ENCODE measurements at places on chromosomes 12 and 14.

DNA sequence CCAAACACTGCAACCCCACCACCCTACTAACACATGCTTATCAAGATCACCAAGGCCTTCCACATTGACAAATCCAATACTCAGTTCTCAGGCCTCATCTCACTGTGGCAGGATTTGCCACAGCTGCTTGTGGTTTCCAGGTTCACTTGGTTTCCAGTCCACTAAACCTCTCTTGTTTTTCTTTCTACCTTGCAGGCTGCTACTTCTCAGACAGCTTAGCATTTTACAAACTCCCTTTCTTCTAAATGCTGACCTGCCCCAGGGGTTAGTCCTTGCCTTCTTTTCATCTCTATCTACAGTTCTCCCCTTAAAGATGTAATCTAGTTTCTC is 84.1 kb downstream of the BCAT1 start:
- peak; percentile 87 for DNase-seq

DNA sequence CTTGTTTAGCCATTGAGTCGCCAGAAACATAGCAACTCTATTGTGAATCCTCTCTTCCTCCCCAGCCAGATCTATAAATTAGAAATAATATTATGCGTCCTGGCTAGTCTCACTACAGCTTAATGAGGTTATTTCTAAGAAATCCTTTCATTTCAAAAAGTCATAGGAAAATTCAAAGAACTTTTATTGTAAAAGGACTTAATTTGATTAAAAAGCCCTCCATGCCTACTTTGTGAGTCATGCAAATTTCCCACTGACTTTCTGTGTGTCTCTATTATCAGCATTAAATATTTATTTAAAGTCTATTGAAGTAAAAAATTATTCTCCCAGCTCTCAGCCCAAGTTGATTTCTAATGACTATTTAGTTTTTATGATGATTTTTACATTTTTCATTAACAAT is 160.7 kb downstream of the PHLDA1 start:
- DNase-seq: peak; percentile 7

DNA sequence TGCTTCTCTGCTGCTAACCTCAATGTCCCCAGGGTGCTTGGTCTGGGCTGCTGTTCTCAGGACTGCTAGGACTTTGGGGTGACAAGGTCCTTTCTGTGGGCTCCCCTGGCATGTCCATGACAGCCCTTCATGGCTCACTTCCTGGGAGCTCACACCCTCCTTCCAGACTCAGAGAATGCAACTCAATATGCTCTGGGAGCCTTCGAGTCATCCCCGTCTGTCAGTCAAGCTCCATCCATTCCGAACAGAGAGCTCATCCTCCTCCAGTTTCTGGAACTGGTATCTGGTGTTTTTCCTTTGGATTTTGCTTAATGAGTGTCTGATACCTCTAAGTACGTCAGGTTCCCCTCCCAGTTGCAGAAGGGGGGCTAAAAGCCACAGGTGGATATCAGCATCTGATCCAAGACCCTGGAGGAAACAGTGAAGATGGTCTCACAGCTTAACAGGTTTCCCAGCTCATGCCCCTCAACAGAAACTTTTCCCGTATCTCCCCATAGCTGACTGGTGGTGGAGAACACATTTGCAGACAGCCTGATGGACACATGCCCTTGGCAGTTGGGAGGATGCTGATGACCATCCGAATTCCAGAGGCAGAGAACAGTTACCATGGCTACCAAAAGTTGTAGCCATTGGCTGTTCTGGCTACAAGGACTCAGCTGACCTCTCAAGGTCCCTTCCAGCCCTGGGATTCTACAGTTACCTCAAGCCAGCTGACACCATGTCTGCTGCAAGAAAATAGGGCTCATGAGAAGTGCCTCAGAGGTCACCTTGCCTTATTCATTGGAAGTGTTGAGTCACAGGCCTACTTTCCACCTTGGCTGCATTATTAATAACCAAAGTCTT is 9.5 kb upstream of the RAB35 start:
- no peak for DNase-seq

DNA sequence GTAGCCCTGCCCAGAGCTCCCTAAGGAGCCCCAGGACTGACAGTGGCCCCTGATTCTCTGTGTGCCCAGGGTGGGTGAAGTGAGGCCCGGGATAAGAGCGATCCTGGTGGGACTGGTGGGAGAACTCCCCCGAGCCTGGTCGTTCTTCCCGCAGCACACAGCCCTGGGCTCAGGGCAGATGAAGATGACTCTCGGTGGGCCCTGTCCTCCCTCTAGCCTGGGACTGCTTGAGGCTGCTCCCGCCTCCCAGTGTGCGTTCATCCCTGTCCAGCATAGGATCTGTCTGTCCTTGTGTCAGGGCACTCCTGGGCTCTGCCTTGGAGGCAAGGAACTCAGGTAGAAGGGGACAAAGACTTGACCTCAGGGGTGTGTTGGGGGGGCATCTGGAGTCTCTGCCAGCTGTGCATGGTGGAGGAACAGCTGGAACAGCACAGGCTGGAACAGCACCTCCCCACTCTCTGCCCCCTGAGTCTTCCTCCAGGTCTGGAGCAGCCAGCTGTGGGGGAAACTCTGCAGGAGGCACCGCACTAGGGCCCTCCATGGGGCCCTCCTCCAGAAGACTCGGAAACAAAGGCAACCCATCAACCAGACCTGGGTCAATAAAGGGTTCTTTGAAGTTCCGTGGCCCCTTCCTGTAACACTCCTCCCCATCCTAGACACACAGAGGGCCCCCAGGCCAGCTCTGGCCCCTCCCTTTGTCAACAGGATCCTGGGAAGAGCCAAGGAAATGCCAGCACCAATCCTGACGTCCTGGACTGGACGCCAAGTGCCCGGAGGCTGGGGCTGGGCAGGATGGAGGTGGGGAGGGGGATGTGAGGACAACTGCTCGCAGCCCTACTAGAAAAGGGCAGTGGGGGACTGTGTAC is 15.9 kb downstream of the FAIM2 start:
- DNase-seq: no peak

DNA sequence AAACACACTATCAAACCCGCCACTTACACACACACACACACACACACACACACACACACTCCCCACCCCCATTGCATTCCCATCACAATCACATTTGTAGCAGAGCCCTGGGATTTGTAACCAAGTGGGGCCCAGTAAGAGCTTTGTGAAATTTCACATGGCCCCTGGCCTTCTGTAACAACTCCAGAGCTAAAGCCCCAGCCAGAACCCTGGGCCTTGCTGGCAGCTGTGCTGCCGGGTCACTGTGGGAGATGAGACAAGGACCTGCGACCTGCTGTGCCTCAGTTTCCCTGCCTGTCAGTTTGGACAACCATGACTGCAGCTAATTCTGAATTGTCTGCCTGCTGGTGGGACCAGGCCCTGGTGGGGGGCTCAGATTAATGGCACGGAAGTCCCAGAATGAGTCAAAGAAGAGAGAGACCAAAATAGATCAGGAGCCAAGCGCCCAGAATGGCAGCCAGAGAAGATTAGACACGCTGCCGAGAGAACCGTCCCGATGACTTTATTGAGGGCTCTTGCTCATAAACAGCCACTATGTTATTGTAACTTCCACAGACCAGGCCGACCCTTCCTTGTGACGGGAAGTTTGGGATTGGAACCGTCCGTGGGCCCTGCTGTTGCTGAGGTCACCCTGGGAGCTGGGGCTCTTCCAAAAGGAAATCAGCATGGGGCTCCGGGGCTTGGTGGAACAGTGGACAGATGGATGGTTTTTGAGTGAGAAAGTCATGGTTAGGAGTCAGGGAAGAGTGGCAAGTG is 123.1 kb downstream of the ZFP36L1 start:
- no peak for DNase-seq

GRCh38 chr14:50237427-50237826 is 6.0 kb upstream of the SOS2 start:
- DNase-seq: no peak

DNA sequence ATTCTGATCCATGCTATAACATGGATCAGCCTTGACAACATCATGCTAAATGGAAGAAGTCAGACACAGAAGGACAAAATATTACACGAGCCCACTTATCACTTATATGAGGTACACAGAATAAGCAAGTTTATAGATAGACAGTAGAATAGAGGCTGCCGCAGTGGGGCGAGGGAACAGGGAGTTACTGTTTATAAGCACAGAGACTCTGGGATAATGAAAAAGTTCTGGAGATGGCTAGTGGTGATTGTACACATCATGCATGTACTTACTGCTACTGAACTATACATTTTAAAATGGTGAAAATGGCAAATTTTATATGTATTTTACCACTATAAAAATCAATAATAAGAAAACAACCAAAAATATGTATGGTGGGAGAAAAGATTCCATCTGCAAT is 95.2 kb upstream of the PSMC1 start:
- no peak for DNase-seq

DNA sequence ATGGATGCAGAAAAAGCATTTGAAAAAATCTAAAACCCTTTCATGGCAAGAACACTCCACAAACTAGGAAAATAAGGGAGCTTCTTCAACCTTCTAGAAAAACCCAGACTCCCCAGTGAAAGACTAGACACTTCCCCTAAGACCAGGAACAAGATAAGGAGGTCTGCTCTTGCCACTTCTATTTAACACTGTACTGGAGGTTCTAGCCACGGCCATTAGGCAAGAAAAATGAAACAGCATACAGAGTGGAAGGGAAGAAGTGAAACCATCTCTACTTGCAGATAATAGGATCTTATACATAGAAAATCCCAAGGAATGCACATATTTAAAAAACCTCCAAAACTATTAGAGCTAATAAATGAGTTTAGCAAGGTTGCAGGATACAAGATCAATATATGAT is 42.3 kb downstream of the CHGA start:
- no peak for DNase-seq

GRCh38 chr12:75979181-75979580 is 52.4 kb downstream of the PHLDA1 start:
- DNase-seq: peak; percentile 26

- no peak for DNase-seq
These were observed 108.9 kb downstream of the DACT1 start for GRCh38 chr14:58746701-58747100.
